HTR-8/SVneo (cell line): ENCODE measurements at places on chromosomes 2 and 18.
A peak's percentile ranks its signal among the peaks of the same experiment; 100 is the strongest.

DNA sequence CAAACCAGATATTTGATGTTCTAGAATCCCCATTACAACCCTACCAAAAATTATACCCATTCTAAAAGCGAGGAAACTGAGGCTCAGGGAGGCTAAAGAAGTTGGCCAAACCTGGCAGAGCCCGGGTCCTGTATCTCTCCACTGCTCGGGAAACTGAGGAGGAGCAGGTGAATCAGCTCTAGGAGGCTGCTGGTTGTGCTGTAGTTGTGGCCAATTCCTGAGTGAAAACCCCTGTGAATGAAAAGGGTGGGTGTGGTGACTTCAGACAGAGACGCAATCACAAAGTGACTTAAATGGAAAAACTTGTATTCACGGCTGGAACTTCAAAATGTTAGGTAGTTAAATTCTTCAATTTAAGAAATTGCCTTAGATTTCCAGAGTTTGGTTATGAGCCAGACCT lies 105.7 kb upstream of the SEC11C start:
- DNase-seq: no peak

DNA sequence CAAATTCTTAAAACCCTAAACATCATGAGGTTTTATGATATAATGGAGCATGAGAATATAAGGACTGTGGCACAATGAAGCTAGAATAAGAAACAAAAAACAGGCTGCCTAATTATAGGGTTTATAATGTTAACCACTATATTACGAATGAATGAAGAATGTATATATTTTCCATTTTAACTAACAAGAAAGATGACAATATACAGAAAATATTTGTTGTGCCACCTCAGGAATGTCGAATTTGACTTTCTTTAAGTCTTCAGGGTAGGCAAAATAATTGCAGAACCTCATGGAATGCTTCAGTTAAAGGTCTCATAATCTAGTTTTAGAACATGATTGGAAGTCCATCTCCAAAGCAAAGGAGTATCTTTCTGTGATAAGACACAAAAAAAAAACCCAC lies 282.9 kb upstream of the SLC8A1 start:
- peak; percentile 15 for DNase-seq

DNA sequence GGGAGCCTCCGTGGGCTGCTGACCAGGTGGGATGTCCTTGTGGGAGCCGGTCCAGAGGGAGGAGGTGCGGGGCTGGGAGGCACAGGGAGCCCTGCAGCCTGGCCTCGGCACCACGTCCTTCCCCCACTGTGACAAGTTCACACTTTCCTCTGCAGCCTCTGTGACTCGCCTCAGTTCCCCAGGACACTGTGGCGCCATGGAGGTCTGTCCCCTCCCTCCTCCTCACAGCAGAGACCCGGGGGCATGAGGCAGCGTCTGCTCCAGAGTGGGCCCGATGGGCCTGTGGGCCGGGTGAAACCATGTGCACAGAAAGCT lies 27.3 kb upstream of the KCNG2 start:
- no peak for DNase-seq

GRCh38 chr2:224999754-225000153 lies 42.5 kb downstream of the DOCK10 start:
- no peak for DNase-seq

GRCh38 chr2:79179036-79179435 lies 19.5 kb upstream of the REG3A start:
- DNase-seq: no peak

GRCh38 chr2:219291910-219292490 lies 12.8 kb downstream of the DNAJB2 start:
- DNase-seq: no peak

DNA sequence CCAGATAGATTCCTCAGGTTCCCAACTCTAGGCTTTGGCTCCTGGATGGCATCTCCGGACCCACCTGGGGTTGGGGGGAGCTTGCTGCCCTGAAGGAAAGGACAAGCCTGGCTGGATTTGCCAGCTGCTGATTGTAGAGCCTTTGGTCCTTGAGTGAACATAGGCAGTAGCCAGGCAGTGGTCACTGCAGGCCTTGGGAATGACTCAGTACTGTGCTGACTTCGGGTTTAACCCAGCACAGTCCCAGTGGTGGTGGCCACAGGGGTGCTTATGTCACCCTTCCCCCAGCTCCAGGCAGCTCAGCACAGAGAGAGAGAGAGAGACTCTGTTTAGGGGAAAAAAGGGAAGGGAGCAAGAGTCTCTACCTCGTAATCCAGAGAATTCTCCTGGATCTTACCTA lies 27.7 kb upstream of the ACTR2 start:
- DNase-seq: no peak

GRCh38 chr18:55861266-55861665 lies 273.3 kb upstream of the TCF4 start:
- no peak for DNase-seq

- DNase-seq: no peak
Observed at GRCh38 chr18:70459251-70459650, 170.4 kb downstream of the SOCS6 start.

- DNase-seq: no peak
Observed at GRCh38 chr2:120654381-120655134, 81.1 kb upstream of the GLI2 start.

DNA sequence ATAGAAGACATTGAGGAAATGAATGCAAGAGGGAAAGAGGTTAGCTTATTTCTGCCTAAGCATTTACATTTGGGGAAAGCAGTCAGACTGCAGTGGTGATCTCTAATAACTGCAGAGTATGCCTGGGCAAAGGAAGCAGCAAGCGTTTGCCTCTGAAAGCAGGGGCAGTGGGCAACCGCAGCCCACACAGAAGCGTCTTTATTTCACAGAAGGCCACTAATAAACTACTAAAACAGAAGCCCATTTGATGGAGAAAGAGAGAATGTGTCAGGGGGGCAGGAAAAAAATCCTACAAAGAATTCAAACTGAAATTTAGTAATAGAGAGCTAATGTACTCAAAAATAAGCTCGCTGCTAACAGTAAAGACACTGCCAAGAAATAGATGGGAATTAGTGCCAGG lies 53.1 kb downstream of the LRRTM4 start:
- no peak for DNase-seq

DNA sequence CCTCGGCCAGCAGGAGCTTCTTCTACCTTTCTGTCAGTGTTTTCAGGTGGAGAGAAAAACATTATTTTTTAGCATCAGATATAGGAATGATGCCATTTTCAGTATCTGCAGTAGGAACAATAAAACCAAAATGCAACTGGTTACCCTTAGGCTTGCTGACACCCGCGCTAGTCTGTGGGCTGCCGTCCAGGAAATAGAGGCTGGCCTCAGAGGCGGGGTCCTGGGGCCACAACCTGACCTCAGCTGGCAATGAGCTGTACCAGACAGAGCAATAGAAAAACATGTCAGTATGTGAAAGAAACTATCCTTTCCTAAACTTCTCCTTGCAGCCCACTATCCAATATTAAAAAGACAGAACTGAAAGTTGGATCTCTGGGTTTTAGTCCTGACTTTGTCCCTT lies 4.6 kb upstream of the ST6GAL2 start:
- no peak for DNase-seq

DNA sequence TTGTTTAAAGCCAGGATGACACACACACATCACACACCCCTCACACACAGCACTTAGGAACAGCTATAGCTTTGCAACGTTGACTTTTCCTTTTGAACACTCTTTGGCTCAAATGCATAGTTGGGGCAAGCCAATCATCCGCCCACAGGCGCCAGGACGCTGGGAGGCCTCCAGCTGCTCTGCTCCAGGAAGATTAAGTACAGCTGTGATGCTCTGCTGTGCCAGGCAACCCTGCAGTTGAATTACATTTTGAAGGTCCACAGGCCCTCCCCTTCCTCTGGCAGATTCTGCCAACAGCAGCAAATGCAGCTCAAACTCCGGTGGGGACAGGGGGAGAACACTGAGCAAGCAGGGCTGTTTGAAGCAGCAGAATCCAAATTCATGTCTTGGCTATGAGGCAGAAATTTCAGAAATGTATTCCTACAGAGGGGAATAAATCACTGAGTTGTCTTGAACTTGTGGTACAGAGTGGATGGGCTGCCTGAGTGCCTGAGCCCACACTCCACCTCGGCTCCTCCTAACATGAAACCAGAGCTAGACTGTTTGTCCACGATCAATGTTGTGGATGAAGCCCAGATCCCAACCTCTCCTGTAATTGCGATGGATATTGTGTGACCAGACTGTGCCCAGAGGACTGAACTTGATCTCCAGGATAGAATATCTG lies 86.5 kb upstream of the PPP1CB start:
- DNase-seq: no peak

DNA sequence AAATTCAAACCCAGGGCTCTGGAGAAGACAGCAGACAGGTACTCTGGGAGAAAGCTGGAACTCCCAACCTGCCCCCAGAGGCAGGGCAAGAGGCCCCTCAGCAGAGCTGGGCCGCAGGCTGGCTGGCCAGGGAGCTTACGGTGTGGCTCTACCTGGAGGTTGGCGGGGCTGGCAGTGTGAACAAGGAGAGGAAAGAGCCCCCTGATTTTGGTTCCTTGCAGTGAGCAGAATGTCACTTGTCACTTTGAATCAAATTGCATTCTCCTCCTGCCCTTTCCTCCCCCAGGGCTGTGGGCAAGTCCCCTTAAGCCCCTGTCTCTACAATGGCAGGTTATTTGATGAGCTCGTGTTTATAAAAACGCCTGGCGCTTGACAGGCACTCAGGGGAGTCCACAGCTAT lies 32.6 kb downstream of the MYO7B start:
- DNase-seq: no peak

DNA sequence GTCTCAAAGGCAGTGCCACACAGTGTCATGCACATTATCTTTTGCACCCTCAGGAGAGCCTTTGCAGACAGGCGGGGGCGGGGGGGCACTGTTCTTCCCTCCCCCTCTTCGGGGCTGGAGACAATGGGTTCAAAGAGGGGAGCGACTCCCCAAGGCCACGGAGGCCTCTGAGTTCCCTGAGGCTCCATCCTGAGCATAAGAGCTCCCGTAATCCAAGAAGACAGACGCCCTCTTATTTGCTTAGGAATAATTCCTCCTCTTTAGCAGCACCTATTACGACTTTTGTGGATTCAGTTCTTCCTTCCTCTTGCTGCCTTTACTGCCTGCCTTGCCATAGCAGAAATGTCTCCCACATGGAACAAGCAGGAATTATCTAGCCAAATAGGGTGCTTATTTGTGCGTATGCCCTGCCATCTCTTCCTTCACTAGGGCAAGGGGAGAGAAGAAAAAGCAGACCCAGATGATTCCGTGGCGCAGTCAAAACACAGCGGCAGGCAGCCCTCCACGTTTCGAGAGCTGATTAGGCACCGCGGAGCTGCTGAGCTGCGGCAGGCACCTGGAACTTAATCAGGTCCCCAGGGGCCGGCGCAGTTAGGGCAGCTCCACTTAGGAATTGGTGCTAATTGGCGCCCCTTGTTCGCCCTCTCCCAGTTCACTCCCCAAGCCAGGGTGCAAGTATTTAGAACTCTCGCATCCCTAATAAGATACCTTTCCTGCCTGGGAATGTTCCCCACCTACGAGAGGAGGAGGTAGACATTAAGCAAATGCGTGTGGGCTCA lies 233.4 kb upstream of the MYT1L start:
- DNase-seq: no peak

DNA sequence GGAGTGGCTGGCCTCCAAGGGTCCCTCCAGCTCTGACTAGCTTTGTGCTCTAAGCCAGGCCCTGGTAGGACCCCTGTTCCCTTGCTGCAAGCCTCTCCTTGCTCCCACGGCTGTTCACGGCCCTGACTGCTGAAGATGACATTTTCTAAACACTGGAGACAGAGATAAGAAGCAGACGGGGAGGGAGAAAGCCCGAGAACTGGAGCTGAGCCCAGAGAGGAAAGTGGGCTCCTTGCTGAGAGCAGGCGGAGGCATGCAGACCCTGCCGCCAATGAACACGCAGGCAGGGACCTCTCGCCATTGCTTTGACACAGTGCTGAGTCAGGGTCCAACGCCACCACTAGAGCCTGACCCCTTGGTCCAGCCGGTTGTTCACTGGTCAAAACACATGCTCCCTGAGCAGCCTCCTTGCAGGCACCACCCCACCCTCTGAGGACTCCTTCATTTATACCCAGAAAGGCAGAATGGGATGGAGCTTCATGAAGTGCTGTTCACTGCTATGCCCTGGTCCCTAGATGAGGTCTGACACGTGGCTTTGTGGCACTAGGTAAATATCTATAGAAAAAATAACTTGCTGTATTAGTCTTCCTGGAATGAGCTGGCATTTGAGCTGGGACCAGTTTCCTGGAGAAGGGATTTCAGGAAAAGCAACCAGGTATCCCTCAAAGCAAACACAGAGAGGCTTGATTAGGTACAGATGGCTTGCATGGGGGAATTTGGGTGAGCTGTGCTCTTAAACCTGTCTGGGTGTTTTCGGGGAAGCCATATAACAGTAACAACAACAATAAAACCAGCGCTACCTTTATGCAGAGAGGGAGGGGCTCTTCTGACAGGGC lies 65.7 kb downstream of the MCFD2 start:
- DNase-seq: no peak

DNA sequence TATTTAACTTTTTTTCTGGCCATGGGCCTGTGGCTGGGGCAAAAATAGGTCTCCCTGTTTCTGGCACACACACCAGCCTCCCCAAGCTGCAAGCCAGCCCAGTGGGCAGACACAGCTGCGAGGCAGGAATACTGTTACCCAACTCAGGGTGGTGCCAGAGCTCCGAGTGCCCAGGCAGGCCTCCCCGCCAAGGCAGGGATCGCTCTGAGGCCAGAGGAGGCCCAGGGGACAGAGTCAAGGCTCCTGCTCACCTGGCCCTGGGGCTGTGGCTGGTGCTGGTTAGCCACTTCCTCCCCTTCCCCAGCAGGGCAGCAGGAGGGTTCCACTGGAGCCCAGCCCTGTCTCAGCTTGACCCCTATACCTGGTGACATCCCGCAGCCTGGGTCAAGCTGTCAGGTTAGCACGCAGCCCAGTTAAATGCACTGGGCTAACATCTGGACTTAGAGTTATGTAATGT lies 67.1 kb upstream of the EPAS1 start:
- DNase-seq: no peak

DNA sequence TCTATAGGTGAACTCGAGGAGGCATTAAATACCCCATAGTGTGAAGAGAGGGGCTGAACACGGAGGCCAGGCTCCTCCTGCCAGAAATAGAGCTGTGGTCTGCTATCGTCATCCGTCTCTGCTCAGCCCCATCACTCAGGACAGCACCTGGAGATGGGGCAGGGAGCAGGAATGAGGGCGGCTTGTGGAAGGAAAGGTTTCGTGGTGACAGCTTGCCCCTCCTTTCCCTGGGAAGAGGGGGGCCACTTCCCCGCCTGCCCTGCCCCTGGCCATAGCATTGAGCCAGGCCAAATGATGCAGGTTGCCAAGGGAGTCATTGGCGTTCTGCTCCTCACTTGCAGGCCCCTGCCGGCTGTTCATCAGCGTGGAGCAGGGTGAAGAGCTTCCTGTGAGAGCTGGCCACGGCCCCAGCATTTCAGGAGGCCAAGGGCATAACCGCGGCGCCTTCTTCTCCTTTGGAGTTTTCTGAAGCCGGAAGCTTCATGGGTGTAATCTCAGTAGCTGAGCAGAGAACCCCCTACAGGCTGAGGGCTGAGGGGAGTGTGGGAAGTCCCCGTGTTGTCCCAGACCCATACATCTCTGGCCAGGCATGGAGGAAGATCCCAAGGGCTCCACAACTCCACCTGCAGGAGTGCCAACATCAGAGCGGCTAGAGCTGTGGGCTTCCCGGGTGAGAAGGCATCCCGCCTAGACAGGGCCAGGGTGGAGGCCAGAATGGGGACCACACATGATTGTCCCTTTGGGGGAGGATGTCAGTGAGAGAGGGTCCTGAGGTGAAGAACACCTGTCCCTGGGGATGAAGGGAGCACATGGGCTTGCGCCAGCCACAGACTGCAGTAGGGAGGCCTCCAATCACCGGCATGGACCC lies 112.5 kb upstream of the GLI2 start:
- DNase-seq: no peak

- no peak for DNase-seq
Observed at GRCh38 chr18:32287249-32287648, 97.4 kb downstream of the MEP1B start.
